ENCODE measurements at places on chromosomes 4 and X.

- peak; percentile 41 for DNase-seq
These were observed 24.8 kb downstream of the PDGFC start for GRCh38 chr4:156946516-156947424.

DNA sequence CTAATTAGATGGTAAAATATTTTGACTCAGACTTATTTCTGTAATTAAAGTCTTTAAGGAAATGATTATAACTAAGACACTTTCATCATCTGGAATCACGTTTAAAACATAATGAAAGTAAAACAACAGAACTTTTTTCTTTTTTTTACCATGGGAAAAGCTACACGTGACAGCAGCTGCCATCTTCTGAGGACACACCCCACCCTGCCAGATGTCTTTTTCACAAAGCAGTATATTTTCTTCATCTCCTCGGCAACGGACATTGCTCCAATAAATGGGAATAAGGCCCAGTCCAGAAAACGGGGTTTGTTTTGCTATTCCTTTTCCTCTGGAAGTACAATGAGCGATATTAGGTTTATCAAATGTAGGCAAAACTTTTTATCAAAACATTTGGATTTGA lies 17.5 kb downstream of the PRSS12 start:
- no peak for DNase-seq

DNA sequence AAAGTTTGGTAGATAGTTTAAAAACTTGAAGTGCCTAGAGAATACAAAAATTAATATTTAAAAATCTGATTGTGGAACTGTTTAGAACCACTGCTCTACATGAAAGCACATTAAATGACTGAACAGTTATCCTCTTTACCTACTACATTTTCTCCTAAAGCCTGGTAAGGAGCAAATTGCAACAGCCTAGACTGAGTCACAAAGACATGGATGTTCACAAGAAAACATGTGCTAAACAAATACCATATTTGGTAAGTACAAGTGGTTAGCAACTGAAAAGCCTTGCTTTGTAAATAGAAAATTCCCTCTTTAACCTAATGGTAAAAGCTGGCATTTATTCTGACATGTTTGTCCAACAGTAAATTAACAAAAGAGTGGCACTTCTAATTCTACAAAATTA lies 203.1 kb downstream of the FBXO8 start:
- no peak for DNase-seq

DNA sequence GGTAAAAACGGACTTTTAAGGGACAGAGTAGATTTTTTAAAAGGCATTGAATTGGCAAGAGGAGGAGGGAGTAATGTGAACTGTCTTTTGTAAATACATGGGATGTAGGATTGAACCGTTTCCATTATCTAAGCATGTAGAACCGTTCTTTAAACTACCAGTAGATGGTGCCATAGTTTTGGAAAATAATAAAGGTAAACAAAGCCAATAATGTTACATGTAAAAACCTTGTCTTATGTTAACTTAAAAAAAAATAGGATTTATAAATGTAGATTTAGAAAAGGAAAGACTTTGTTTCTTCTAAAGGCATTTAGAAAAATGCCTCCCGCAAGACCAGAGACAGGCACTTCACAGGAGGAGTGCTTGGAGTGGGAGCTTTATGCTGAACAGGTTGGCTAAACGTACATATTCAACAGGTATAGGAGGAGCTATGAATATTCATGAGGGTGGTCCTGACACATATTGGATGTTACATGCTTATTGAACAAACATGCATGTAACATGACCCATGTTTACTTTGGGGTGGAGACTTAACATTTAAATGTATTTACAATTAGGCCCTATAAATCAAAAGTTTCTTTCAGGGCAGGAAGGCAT lies 45.5 kb upstream of the FAM241A start:
- peak; percentile 65 for DNase-seq

DNA sequence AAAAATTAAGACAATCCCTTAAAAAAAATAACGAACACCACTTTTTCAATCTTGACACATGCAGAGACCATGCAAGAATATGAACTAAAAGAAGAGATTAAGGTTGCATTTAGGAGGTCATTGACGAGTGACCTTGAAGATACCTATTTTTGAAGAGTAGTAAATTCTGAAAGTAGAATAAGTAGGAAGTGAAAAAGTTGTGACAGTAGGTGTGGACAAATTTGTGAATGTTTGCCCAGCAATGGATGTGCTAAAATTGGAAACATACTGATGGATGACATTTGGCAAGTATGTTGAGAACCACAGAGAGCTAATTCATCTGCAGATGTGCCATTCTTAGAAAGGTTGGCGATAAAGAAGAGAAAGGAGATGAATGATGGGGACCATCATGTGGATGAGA lies 213.7 kb upstream of the VCX3A start:
- DNase-seq, result no peak

- DNase-seq, result no peak
These were observed 87.2 kb downstream of the RASL11B start for GRCh38 chr4:52949336-52949735.

DNA sequence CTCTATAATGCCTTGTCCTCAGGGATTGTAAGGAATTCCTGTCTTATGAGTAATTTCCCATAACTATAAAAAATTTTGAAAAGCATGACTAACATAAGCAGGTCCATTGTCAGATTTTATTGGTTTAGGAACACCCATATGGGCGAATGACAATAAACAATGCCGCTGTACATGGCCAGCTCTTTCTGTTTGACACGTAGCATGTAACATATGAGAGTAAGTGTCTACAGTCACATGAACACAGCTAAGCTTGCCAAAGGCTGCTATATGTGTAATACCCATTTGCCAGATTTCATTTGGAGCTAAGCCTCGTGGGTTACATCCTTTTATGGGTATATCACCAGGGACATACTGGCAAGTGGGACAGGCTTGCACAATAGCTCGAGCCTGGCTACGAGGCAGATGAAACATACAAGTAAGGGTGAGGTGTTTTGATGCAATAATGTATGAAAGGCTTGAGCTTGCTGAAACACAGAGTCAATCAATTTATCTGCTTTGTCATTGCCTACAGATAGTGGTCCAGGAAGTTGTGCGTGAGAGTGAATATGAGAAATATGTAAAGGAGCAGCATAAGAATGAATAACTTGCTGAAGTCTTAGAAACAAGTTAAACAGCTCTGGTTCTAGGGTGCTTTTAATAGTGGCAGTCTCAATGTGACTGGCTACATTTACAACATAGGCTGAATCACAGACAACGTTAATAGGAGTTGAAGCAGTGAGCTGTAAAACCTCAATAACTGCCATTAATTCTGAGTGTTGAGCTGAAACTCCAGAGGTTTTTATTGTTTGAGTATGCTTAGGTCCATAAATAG lies 67.4 kb upstream of the UGT2B10 start:
- peak; percentile 29 for DNase-seq

GRCh38 chr4:152974468-152975379 lies 38.6 kb downstream of the FHDC1 start:
- no peak for DNase-seq

DNA sequence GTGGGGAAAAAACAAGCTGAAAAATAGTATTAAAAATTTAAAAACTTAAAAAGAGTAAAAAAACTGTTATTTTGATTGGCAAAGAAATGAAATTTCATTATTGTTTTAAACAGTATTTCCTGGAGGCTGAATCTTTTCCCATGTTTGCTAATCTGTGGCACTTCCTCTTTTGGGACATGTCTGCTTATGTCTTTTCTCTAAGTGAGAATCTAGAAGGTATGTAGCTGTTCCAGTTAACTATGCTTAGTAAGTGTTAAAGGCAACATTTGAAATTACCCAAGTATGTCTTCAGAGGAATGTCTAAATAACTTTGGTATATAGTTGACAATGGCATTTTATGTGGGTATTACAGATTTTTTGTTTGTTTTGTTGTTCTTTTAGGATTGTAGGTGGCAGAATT lies 81.6 kb upstream of the TBC1D9 start:
- DNase-seq, result no peak

DNA sequence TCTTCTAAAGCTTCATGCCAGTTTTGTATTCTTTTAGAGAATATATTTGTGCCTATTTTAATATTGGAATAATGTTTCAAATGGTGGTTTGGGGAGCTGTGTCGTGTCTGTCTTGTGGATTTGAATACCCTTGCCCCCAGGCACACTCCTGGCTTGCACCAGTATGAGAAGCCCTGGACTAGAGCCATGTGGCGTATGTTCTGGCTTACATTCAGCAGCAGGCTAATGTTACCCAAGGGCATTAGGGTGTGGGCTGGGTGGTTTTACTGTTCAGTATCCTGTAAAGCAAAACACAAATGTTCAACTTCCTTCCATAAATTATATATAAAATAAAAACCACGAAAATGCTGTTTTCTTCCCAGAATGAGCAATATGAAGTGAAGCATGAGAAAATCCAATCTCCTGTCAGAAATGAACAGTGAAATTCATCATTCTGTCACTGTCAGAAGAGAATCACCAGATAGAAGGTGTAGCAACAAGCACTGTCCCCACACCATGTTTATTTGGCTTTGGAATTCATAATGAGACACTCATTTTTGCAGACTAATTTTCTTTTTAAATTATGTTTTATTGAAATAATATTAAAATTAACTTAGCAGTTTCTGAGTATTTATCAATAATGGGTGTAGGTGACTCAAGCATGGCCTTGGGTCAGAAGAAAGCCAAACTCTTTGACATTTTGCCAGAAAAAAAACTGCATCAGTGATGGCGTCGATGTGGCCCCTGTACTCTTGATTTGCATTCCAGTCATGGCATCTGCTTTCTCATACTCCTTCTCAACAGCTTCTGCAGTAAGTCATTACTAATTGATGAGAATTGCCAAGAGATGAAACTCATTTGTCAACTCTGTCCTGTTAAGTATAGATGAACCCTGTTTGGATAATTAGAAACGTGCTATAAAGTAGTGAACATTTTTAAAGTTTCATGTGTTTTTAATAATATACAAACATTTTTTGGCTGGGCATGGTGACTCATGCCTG lies 43.8 kb downstream of the WWC2 start:
- DNase-seq, result peak; percentile 32

DNA sequence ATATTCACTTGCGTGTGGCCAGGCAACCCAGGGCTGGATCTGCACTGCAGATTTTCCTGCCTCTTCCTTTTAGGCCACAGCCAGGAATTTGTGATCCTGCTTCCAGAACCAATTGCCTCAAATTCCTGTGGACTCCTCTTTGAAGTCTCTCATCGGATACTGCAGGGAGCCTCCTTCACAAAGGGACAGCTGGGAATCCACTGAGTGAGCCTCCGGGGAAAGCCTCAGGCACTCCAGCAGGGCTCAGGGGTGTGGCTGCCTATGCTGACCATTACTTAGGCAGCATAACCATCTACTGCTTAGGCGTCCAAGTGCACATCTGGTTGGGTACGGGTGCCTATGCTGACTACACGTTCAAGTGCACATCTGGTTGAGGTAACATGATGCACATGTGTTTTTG lies 321.5 kb downstream of the NLGN4X start:
- DNase-seq, result no peak

- no peak for DNase-seq
These were observed 7.0 kb upstream of the HNRNPD start for GRCh38 chr4:82380831-82381230.
